ENCODE measurements at places on chromosomes 12 and 14. TPM values are rescaled to one million over a fixed set of nuclear protein-coding genes. Genes with fewer than 3 reads are reported as not detected.

Gene TAS2R20
- 3.8 TPM for total RNA-seq

DNA sequence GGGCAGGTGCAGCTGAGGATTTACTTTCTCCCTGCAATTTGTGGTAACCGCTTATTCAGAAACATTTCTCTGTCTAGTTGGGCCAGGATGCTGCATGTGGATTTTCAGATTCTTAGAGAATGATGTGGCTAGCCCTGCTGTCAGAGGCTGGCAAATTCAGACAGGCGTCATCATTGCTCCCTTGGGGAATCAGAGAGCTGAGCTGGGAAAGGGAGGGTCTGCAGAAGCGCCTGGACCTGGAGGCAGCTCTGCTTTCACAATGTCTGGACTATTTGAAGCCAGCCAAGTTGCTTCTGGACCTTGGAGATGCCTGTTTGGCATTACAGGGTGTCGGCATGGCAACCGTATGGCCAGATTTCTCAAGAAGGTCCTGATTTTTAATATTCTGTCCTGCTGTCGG is 3.4 kb downstream of the GALNT16 start:
- H3K4me3 ChIP-seq, result no peak overlapping the region
- peaks cover 26% of the 10 kb centered on the region for H3K27me3 ChIP-seq
- no peak for DNase-seq
- no peak overlapping the region for H3K27ac ChIP-seq
- H3K4me1 ChIP-seq, result peaks cover 15% of the 10 kb centered on the region

Gene KRT71
- not detected for total RNA-seq

Gene SOX5
- 49.1 TPM for total RNA-seq

- no peak for DNase-seq
- H3K4me1 ChIP-seq, result no peaks in the 10 kb centered on the region
- H3K27ac ChIP-seq, result no peak overlapping the region
- H3K27me3 ChIP-seq, result peaks cover 14% of the 10 kb centered on the region
Measured at GRCh38 chr12:117885211-117885610, 83.6 kb downstream of the KSR2 start.

GRCh38 chr14:74836251-74836960 is 39.5 kb downstream of the PROX2 start:
- H3K36me3 ChIP-seq, result peaks cover 8% of the 10 kb centered on the region
- DNase-seq, result no peak
- H3K4me1 ChIP-seq, result peaks cover 10% of the 10 kb centered on the region
- no peaks in the 10 kb centered on the region for H3K27me3 ChIP-seq
- H3K27ac ChIP-seq, result peak overlapping the region; percentile 51

Gene PLA2G1B
- not detected for total RNA-seq

GRCh38 chr14:101620821-101621785 is 59.8 kb downstream of the DIO3 start:
- H3K27ac ChIP-seq, result no peak overlapping the region
- H3K4me1 ChIP-seq, result peaks cover 9% of the 10 kb centered on the region
- H3K4me3 ChIP-seq, result no peak overlapping the region

DNA sequence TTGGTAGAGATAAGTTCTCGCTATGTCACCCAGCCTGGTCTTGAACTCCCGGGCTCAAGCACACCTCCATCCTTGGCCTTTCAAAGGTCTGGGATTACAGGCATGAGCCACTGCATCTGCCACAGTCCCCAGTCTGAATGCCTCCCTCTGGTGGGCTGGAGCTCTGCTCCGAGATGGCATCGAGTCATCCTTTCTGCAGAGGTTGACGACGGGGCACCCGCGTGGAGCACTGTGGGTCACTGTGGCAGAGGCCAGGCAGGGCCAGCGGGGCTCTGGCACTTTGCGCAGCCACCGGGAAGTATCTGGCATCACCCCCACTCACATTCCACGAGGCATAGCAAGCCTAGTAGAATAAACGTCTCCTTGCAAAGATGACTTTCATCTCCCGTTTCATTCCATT is 163.3 kb upstream of the DIO3 start:
- H3K36me3 ChIP-seq, result no peaks in the 10 kb centered on the region
- H3K4me1 ChIP-seq, result peaks cover 5% of the 10 kb centered on the region
- no peak overlapping the region for H3K4me3 ChIP-seq
- peaks cover 12% of the 10 kb centered on the region for H3K27me3 ChIP-seq
- no peak overlapping the region for H3K27ac ChIP-seq

Gene TPPP2
- not detected for total RNA-seq

DNA sequence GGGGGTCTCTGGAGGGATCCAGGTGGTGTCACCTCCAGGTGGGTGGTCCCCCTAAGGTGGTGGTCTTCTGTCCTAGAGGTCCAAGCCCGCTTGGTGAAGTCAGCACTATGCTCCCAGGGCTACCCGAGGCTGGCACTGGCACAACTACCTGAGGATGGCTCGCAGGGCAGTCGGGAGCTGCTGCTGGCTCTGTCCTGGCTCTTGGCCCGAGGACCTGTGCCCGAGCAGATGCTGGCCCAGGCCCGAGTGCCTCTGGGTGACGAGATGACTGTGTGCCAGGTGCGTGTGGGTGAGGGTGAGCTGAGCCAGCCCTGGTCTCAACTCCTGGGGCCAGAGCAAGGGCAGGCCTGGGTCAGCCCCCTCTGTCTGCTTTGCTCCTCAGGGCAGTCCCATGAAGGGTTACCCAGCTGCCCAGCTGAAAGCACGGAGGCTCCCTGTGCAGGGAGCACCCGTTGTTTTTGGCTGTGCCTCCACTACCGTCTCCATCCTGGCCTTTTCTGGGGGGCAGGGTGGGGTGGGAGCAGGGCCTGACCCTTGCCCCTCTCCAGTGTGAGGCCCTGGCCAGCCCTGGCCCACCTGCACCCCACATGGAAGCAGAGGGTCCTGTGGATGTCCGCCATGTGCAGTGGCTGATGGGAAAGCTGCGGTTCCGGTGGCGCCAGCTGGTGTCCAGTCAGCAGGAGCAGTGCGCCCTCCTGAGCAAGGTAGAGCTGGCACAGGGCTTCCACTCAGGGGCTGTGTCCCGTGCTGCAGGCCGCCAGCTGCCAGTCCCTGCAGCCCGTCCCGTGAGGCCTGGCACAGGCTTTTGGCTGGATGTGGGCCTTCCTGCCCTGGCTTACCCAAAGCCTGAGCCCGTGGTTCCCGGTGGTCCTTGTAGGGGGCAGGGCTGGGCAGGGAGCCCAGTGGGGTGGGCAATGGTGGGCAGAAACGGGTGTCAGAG is 1.3 kb downstream of the TEDC1 start:
- H3K27ac ChIP-seq, result no peak overlapping the region
- no peak for DNase-seq
- no peaks in the 10 kb centered on the region for H3K36me3 ChIP-seq
- peaks cover 4% of the 10 kb centered on the region for H3K4me1 ChIP-seq
- H3K27me3 ChIP-seq, result no peaks in the 10 kb centered on the region
